ENCODE measurements at places on chromosomes 5 and 9.

GRCh38 chr9:35728041-35728971, 3.7 kb downstream of the TLN1 start:
- DNase-seq = peak; percentile 68

GRCh38 chr9:133141833-133142595, 21.0 kb upstream of the RALGDS start:
- DNase-seq = no peak

GRCh38 chr9:61666310-61666709, 476.5 kb downstream of the SPATA31A7 start:
- no peak for DNase-seq

- no peak for DNase-seq
Measured at GRCh38 chr9:33837138-33837537, 20.2 kb downstream of the UBE2R2 start.

GRCh38 chr9:16830806-16831205, 39.7 kb downstream of the BNC2 start:
- DNase-seq = no peak

DNA sequence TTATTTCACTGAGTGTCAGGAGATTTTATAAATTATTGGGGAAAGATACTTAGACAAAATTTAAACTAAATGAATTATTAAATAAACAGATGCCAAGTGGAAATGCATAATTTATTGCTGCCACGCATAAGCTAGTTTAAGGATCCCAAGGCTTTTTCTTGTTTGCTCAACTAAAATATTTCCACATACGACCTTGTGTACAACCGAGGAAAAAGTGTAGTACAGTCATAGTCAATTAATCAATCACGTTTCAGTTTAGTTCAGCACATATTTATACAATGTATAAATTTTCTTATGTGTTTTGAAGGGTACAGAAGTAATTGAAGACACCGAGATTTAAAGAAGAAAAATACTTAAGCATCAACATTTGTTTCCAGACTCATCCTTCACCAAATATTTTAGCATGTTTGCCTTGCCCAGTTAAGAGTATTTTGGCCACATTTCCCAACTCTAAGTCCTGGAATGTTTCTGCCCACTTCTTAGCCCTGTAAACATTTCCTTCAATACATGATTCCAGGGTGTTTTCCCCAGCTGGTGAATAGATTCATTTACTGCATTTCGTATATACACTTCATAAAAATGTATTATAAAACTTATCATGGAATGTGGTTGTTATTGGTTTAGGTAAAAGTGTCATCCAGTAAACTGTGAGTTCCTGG, 652.9 kb downstream of the ELAVL2 start:
- no peak for DNase-seq

DNA sequence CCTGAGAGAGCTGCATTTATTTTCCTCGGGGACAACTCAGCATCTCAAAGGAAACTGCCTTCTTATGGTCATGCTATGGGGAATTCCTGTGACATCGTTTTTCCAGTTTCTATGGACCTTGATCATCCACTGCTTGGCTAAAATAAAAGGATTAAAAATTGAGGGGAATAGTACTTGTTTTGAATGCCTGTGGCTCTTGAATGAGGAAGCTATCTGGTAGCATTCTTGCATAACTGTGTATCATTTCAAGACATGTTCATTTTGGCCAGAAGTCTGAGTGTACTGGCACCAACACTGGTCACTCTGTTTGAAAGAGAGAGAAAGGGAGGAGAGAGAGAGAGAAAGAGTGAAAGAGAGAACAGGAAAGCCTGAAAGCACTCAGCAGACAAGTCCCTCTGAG, 116.7 kb downstream of the DOCK2 start:
- no peak for DNase-seq
